ENCODE measurements at places on chromosomes 7 and 10. TPM values are rescaled to one million over a fixed set of nuclear protein-coding genes. Genes with fewer than 3 reads are reported as not detected.
A peak's percentile ranks its signal among the peaks of the same experiment; 100 is the strongest.

DNA sequence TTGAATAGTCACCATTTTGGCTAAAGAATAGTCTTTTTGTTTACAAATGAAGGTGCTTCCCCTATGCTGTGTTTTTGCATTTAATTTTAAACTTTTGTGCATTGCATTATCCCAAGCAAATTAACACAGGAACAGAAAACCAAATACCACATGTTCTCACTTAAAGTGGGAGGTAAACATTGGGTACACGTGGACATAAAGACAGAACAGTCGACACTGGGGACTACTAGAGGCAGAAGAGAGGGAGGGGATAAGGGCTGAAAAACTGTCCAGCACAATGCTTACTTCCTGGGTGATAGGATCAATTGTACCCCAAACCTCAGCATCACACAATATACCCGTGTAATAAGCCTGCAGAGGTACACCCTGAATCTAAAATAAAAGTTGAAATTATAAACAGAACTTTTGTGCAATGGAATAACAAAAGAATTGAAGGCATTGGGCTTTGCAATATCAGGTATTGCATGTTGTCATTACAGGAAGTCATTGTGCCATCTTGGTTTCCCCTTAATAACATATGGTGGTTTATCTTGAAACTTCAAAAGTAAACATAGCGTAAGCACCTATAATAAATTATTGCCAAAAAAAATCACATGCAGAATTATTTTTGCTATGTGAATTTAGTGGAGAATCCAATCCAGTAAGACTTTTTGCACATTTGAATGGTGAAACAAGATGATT is 16.1 kb downstream of the ADD3 start:
- peak overlapping the region; percentile 1 for H3K27ac ChIP-seq
- no peaks in the 10 kb centered on the region for H3K27me3 ChIP-seq
- H3K4me1 ChIP-seq = peaks cover 4% of the 10 kb centered on the region
- no peak for DNase-seq

DNA sequence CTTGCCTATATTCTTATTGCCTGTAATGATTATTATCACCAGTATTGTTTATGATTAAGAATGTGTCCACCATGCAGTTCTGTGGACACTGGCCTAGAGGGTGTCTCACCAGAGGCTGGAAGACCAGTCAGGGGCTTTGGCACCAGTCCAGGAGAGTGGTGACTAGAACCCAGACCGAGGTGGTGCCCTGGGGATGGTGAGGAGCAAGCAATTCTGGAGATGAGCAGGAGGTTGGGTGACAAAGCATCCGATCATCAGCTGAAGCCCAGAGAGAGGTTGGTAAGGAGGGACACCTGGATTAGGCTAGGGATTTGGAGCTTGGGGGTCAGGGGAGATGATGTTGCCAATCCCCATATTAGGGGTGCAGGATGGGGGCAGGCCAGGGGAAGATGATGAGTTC is 124.4 kb downstream of the EMX2 start:
- H3K36me3 ChIP-seq = no peaks in the 10 kb centered on the region
- H3K27me3 ChIP-seq = no peaks in the 10 kb centered on the region
- DNase-seq = no peak
- H3K4me3 ChIP-seq = no peak overlapping the region
- no peak overlapping the region for H3K27ac ChIP-seq

- H3K27ac ChIP-seq = no peak overlapping the region
- H3K36me3 ChIP-seq = no peaks in the 10 kb centered on the region
- peaks cover 11% of the 10 kb centered on the region for H3K4me1 ChIP-seq
- H3K27me3 ChIP-seq = no peaks in the 10 kb centered on the region
- H3K4me3 ChIP-seq = no peak overlapping the region
Measured at GRCh38 chr10:114026189-114027040, 17.3 kb upstream of the ADRB1 start.

DNA sequence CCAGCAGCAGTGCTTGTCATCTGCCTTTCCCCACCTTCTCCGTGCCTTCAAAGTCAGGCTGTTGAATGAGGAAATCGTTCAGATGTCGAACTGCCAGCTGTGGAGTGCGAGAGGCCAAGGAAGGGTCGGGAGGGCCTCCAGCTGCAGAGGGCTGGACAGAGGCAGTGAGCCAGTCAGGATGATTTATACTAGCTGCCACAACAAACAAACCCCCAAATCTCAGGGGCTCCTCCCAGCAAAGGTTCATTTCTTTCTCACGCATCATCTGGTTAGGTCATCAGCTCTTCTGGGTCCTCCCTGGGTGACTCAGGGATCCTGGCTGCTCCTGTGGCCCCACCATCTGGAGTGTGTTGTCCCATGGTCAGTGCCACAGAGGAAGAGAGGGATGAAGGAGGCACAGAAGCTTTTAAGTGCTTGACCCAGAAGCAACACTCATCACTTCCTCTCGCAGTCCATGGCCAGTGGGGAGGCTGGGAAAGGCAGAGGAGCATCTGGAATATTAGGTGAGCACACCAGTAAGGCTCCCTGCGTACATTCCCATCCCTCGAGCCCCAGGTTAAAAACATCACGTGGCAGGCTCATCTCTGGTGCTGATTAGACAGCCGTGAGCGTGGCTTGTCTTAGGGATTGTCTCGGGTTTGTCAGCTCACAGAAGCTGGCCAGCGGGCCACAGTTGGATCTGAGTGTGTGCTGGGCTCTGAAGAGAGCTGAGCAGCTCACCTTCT is 140.7 kb downstream of the RGS10 start:
- no peak for DNase-seq
- H3K27ac ChIP-seq = no peak overlapping the region
- no peaks in the 10 kb centered on the region for H3K27me3 ChIP-seq
- no peaks in the 10 kb centered on the region for H3K36me3 ChIP-seq

DNA sequence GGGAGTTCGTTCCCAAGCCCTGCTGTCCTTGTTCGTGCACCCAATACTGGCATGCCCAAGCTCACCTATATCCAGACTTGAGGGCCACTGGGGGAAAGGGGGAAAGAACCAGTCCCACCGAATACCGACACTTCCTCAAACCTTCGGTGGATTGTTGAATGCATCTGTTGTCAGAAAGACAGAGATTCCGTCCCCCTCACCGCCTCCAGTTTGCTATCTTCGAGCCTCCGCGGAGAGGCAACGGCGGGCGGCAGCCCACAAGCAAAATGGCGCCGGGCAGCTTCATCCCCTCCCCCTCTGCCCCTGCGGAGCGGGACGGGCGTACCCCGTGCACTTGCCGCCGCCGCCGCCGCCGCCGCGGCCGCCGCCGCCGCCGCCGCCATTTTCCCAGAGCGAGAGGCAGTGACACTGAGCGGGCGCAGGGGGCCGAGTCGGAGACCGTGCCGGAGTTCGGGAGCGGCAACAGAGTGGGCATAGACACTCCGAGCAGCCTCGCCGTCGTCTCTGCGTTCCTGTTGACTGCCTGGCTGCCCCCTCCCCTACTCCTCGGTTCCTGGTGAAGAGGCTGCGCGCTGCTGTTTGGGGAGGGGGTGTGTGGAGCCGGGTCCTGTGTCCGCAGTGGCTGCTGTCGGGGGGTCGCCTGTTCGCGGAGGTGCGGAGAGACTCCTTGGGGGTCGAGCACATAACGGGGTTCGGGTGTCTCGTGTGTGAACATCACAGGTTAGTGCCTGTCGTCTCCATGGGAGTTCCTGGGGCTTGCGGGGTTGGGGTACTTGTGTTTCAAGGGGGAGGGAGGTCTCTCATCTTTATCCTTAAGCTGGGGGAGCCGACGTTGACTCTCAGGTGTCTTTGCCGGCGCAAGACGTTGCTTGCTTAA is at the start of gene KMT2E:
Gene KMT2E (plus strand): TSS at position 390 of the 877 bp plus-strand sequence. CDS start 26,748 bp downstream, outside the sequence.
- H3K4me3 ChIP-seq = peak within 1 kb of the TSS; percentile 97
- no peaks in the 10 kb centered on the region for H3K27me3 ChIP-seq
- peak within 1 kb of the TSS; percentile 99 for H3K27ac ChIP-seq
- H3K36me3 ChIP-seq = no peaks in the 10 kb centered on the region

DNA sequence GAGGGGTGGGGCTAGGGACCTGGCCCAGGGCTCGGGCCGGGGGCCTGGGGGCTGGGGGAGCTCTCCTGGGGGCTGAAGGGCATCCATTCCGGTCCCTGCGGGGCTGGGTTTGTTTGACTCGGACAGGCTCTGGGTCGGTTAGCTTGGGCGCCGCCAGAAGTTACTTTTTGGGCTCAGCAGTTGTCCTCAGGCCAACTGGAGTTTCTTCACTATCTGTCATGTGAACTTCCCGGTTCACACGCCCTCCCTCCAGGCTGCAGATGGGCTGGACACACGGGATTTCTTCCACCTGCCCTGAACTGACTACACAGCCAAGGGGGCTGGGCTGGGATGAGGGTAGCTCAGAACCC is 3.8 kb downstream of the SLC4A2 start:
- H3K4me1 ChIP-seq = peaks cover 25% of the 10 kb centered on the region
- H3K4me3 ChIP-seq = no peak overlapping the region
- no peak overlapping the region for H3K27ac ChIP-seq
- no peaks in the 10 kb centered on the region for H3K27me3 ChIP-seq
- H3K36me3 ChIP-seq = peaks cover 21% of the 10 kb centered on the region

GRCh38 chr7:100865372-100865911 is 1.7 kb upstream of the TRIP6 start:
- H3K4me3 ChIP-seq = no peak overlapping the region
- H3K4me1 ChIP-seq = peaks cover 20% of the 10 kb centered on the region
- peaks cover 23% of the 10 kb centered on the region for H3K36me3 ChIP-seq
- peaks cover 9% of the 10 kb centered on the region for H3K27me3 ChIP-seq
- no peak overlapping the region for H3K27ac ChIP-seq

DNA sequence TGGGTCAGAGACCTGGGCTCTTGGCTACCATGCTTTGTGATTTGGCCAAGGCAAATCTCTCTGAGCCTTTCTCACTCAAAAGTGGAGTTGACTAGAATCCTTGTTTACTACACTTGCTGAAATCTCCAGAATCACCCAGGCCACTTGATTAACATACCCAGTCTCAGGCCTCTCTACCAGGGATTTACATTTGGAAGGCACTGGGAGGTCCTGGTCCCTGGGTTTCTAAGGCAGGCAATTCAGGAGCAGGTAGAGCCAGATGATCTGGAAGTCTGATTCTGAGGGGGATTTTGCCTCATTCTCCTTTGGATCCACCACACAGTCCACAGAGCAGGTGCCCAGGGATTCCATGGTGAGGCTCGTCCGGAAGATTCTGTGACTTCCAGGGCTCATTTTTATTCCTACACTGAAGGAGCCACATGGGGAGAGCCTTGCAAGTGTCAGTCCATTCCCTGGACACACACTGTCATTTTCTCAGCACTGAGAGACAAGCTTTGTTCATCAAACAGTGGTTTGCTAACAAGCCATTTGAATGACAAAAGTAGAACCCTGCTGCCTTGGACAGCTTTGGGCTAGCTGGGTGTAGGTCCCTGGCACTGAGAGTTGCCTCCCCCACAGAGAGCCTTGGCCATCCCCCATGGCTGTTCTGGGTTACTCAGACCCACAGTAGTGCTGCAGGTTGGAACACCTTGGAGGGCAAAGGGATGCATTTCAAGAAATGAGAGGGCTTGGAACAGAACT is 74.2 kb downstream of the NOC3L start:
- H3K27ac ChIP-seq = no peak overlapping the region
- DNase-seq = no peak
- H3K36me3 ChIP-seq = no peaks in the 10 kb centered on the region
- no peak overlapping the region for H3K4me3 ChIP-seq

DNA sequence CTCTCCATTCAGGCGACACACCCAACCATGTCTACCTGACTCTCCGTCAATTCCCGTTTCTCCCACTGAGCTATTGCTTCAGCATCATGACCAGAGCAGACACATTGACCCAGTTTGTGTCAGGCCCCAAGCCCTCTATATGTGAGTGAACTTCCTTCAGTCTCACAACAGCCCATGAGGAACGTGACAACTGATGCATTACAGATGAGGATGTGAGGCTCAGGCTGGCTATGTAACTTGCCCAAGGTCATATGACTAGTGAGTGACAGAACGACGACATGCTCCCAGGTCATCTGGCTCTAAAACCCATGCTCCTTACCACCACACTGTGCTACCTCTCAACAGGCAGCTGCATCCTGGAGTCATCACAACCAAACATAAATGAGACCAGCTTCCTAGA is 3.7 kb downstream of the TMEM140 start:
- peaks cover 2% of the 10 kb centered on the region for H3K36me3 ChIP-seq
- H3K4me1 ChIP-seq = peaks cover 21% of the 10 kb centered on the region
- no peak for DNase-seq

TMEM176B gene
- total RNA-seq = 4.0 TPM

ITGB1 gene
- 175 TPM for total RNA-seq

EVX1 gene
- not detected for total RNA-seq

GIMAP7 gene
- total RNA-seq = 100 TPM

LIPK gene
- total RNA-seq = not detected

EMX2 gene
- not detected for total RNA-seq

EPDR1 gene
- 2.1 TPM for total RNA-seq

TMEM213 gene
- not detected for total RNA-seq

LRRD1 gene
- total RNA-seq = not detected

TRIM74 gene
- 5.3 TPM for total RNA-seq
